Renal cortical epithelial cell (primary cell): ENCODE measurements at places on chromosomes 3 and 15.
A peak's percentile ranks its signal among the peaks of the same experiment; 100 is the strongest.

- DNase-seq: peak; percentile 15
Measured at GRCh38 chr15:100192097-100193080, 149.4 kb downstream of the ADAMTS17 start.

- peak; percentile 22 for DNase-seq
Measured at GRCh38 chr3:179016979-179017670, 54.5 kb downstream of the ZMAT3 start.

DNA sequence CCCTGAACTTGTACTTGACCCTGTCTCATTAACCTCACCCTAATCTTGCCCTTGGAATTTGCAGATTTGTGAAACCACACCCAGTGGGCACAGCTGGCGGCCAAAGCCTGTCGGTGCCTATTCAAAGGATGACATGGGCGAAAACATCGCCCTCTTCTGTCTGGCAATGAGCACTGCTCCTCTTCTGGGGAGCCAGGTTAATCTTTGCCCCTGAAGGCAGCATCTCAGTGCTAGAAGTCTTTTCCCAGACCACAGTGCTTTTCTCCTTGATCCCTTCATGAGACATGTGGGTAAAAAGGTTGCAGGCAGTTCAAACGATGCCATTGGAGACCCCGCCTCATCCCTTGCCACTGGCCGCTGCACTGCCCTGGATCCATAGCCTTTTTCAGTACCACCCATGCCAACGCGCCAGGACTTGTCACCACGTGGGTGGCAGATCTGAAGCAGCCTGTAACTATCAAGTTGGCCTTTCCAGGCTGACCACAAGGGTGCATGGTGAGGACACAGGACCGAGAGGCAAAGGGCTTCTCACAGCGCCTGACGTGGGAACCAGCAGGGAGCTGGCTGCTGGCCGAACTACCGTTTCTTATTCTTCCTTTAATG lies 6.5 kb upstream of the DNASE1L3 start:
- DNase-seq: peak; percentile 80

- no peak for DNase-seq
Measured at GRCh38 chr3:175007306-175007705, 148.2 kb downstream of the NAALADL2 start.

DNA sequence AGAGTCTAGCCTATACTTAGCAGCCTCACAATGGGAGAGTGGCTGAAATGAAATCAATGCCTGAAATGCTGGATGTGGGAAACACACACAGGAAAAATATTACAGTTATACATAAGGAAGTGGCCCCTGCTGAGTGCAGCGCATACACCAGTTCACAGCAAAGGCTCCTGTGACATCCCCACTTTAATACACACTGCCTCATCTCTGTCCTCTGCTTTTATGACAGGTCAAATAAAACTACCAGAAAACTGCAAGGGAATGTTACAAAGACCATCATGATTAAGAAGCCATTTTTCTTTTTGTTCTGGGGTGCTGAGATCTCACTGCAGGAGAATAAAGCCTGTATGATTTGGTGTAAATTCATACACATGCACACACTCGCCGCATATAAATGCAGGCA lies 214.3 kb downstream of the ARRDC4 start:
- DNase-seq: no peak

- DNase-seq: no peak
Measured at GRCh38 chr3:62898530-62899496, 23.6 kb upstream of the CADPS start.

- no peak for DNase-seq
Measured at GRCh38 chr3:45994419-45995235, 997 bp downstream of the FYCO1 start.

- DNase-seq: no peak
Measured at GRCh38 chr3:30513374-30514152, 92.8 kb upstream of the TGFBR2 start.
